ENCODE measurements at places on chromosomes 3 and 15. TPM values are rescaled to one million over a fixed set of nuclear protein-coding genes. Genes with fewer than 3 reads are reported as not detected.

GRCh38 chr3:122890077-122890719 lies 95.3 kb downstream of the SLC49A4 start:
- peak; percentile 17 for DNase-seq

GRCh38 chr3:191753196-191753595 lies 292.2 kb downstream of the PYDC2 start:
- no peak for DNase-seq

NPAP1 gene
- 1.4 TPM for polyA plus RNA-seq

- no peak for DNase-seq
Measured at GRCh38 chr3:43072361-43072760, 33.5 kb downstream of the POMGNT2 start.

CHRNA3 gene
- polyA plus RNA-seq = 1.2 TPM

DNA sequence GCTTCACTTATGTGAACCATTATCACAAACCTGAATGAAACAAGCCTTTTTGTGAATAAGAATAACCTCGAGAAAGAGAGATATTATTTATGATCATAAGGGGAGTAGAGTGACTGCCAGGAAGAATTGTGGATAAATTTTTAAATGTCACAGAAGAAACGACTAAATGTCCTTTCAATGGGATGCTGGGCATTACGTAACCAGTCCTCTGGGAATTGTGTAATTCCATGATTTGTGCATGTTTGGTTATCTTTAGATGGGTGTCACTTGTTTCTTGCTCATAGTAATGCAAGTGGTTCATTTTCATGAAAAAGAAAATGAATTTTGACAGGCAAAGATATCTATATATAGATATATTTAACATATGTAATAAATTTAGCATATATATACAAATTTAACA lies 379.5 kb upstream of the AGTR1 start:
- no peak for DNase-seq

GOLGA6D gene
- 1.1 TPM for polyA plus RNA-seq

CHL1 gene
- polyA plus RNA-seq = 15.9 TPM

- DNase-seq = no peak
Measured at GRCh38 chr15:43854801-43855200, 28.0 kb downstream of the WDR76 start.

Measured in renal pelvis (tissue), 12 donors.